ENCODE measurements at places on chromosomes 6 and 20. TPM values are rescaled to one million over a fixed set of nuclear protein-coding genes. Genes with fewer than 3 reads are reported as not detected.

Gene TRIM40
- not detected for total RNA-seq

Gene TNXB
- 45.7 TPM for total RNA-seq

Gene MOXD1
- total RNA-seq: 27.5 TPM

Gene GABRR1
- total RNA-seq: 0.02 TPM

Gene PCMT1
- total RNA-seq: 205 TPM

GRCh38 chr6:123810948-123811347 is 7.3 kb downstream of the NKAIN2 start:
- no peak for DNase-seq

DNA sequence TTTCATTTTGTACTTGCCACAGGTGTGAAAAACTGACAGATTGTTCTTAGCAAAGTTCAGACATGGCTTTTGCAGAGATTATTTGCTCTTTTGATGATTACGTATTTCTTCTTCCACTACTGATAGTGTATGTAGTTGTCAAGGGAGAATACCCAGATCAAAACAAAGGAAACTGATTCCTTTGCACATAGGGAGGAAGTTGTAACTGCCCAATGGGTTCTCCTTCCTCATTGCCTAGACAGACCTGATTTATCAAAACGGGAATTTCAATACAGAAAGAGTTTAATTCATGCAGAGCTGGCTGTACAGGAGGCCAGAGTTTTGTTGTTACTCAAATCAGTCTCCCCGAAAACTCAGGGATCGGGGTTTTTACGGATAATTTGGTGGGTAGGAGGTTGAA is 214.7 kb downstream of the BCAS1 start:
- DNase-seq: no peak
